ENCODE measurements at places on chromosomes 5 and 9.
A peak's percentile ranks its signal among the peaks of the same experiment; 100 is the strongest.

- DNase-seq = no peak
Observed at GRCh38 chr9:129983891-129984290, 59.1 kb downstream of the FNBP1 start.

- DNase-seq = peak; percentile 32
Observed at GRCh38 chr9:136399176-136400037, 563 bp downstream of the SNAPC4 start.

GRCh38 chr5:112847306-112847705 lies 13.8 kb upstream of the SRP19 start:
- no peak for DNase-seq

- no peak for DNase-seq
Observed at GRCh38 chr9:19246891-19247290, 16.4 kb downstream of the DENND4C start.

DNA sequence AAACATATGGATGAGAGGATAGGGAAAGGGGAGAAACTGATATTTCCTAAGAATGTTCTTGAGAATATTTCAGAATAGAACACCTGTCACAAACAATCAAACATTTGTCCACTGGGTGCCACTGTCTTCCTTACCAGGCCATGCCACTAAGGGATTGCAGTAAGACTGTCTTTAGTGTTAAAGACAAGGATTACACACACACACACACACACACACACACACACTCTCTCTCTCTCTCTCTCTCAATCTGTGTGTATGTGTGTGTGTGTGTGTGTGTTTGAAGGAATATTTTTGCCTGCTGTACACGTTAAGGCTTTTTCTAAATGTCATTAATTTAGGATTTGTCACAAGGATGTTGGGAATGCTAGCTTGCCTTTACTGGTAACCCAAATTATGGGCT lies 54.4 kb downstream of the CCDC192 start:
- DNase-seq = no peak

- DNase-seq = no peak
Observed at GRCh38 chr5:98217138-98217537, 556.3 kb upstream of the RGMB start.
